ENCODE measurements at places on chromosomes 3 and 15.

DNA sequence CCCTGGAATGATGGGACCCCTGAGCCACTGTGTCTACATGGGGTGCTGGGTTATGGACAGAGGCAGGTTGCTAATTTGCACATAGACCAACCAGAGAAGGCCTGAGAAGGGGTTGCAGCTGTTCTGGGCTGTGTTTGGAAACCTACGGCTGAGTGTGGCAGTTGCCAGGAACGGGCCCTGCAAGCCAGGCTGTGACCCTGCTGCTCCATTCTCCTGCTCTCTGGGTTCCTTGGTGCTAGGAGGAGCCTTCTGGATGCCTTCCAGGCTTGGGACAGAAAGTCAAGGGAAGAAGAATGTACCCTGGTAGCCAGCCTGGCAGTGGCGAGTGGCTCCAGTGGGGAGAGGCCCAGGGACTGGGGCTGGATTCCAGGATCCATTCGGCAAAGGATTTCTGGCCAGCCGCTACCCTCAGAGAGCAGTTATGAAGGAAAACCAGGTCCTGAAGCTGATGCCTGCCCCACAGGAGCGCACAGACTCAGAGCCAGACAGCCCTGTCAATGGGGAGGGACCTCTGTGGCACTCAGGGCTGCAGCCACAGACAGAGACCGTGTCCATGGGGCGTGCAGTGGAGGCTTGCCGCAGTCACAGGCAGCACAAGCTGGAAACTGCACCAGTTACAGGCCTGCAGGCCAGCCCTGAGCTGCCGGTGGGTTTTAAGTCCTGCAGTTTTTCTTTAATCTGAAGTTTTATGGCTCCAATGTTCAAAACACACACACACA lies 55.1 kb upstream of the ACAD9 start:
- no peak for DNase-seq

DNA sequence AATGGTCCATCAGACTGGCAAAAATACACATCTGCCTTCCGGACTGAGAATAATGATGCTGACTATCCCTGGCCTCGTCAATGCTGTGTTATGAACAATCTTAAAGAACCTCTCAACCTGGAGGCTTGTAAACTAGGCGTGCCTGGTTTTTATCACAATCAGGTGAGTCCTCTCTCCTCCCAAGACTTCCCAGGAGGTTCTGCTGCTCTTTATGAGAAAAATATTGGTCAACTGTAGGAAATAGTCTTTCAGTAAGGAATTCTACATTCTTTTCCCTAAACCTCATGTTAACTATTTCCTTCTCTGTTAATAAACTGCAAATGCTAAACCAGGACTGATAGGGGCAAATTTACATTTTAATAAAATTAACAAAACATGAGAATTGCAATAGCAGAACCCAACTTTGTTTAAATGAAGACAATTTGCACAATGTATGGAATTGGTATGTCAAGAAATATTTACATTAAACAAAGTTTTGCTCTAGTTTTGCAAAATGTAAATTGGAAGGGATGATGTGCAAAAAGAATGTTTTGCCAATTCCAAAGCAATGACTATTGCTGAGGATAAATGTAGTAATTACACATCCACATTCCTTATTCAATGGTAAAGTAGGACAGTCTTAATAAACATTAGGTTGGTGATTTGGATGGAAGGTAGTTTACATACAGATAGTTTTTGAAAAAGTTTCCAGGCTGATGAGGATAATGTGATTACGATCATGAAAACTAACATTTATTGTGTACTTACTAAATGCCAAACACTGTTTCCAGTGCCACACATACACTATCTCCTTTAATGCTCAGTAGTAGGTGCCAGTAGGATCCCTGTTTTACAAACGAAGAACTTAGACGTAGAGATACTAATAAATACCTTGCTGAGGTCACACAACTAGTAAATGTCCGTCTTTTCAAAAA lies 21.1 kb downstream of the UPK1B start:
- DNase-seq: no peak

DNA sequence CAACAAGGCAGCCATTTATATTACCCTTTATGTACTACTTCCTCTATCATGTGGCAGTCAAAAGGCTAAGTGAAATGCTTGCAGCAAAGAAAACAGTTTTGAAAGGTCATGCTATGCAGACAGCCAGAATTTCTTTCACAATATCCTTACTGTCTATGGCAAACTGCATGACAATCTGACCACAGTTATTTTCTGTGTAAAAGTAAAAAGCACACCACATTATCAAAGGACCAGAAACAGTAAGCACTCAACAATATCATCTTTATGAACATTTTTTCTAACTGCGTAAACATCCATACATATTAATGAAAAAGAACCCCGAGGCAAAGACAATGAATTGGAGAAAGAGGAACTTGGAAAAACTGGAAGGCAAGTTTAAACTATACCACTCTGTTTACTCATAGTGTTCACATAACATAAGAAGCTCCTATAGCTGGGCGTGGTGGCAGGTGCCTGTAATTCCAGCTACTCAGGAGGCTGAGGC lies 47.9 kb downstream of the PIK3CB start:
- no peak for DNase-seq

GRCh38 chr15:64044300-64045100 lies 1.8 kb downstream of the DAPK2 start:
- DNase-seq: no peak

DNA sequence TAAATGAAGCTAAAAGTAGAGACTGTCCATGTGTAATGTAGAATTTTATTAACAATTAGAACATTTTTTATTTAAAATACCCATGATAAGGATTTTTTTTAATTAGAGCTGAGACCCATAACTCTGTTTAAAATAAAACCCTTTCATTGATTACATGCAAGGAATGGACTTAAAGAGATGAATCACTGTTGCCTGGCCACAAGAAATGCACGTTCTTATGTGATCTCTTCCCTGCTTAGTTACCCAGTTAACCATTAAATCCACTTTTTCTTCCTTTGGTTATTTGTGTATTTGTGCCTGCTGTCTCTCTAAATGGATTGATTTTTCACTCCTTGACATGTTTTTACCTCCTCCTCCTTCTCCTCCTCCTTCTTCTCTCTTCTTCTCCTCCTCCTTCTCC lies 83.3 kb upstream of the SLITRK3 start:
- no peak for DNase-seq

GRCh38 chr15:91622711-91623342 lies 230.7 kb upstream of the SLCO3A1 start:
- no peak for DNase-seq

DNA sequence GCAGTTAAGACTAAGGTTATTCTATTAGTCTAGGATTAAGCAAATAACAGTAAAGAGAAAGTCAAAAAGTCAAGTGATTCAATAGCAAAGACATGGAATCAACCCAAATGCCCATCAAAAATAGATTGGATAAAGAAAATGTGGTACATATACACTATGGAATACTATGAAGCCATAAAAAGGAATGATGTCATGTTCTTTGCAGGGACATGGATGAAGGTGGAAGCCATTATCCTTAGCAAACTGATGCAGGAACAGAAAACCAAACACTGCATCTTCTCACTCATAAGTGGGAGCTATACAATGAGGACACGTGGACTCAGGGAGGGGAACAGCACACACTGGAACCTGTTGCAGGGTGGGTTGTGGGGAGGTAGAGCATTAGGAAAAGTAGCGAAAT lies 29.0 kb downstream of the UNC13C start:
- DNase-seq: no peak

- DNase-seq: no peak
Observed at GRCh38 chr3:99509224-99509623, 129.2 kb upstream of the COL8A1 start.

DNA sequence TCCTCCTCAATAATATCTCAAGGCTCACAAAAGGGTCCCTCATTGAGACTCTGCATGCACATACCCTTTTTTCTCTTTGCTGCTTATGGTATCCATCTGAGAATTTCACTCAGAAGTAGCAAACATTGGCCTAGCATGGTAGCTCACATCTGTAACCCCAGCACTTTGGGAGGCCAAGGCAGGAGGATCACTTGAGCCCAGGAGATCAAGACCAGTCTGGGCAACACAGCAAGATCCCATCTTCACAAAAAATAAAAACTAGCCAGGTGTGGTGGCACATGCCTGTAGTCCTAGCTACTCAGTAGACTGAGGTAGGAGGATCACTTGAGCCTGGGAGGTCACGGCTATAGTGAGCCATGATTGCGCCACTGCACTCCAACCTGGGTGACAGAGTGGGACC lies 11.7 kb downstream of the LRIG1 start:
- DNase-seq: no peak

- no peak for DNase-seq
Observed at GRCh38 chr3:2441558-2441957, 342.9 kb downstream of the CNTN4 start.

- DNase-seq: no peak
Observed at GRCh38 chr15:73851689-73852088, 21.7 kb upstream of the TBC1D21 start.

GRCh38 chr15:93894438-93895036 lies 336.8 kb upstream of the MCTP2 start:
- no peak for DNase-seq

DNA sequence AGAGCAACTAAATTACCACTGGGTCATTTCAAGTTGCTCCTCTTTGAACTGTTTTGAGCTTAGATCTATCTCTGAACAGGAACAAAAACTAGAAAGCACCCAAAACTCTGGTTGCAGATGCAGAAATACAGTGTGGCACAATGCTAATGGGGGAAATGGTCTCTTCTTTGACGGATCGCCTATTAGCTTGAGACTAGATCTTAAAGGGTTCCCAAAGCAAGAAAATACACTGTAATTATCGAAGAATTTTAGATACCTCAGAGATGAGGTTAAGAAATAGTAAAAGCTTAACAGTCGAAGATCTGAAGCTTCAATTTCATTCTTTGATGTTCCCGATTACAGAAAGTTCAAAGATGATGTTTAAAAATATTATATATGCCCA lies 818 bp downstream of the PPP1R2 start:
- DNase-seq: no peak

- no peak for DNase-seq
Observed at GRCh38 chr3:146466604-146467003, 2.8 kb downstream of the PLSCR2 start.

- no peak for DNase-seq
Observed at GRCh38 chr15:93144463-93145236, 55.6 kb upstream of the RGMA start.

DNA sequence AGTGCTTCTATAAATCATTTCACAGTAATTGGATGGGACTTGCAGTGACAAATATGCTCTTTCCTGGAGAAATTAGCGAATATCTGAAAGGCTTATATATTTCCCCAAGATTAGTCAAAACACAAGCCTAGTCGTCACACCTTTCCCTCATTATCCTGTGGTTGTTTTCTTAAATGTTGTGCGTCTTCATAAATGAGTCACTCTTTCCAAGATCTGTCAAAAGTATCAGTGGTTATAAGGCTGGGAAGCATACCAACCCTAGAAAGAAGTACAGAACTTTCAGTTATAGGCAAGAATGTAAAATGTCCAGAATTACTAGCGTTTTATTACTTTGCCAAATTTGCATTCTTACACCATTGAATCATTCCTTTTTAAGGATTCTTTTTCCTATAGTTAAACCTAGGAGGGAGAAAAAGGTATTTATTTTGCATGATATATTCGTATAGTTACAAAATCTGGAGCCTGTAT lies 33.6 kb downstream of the TMEM212 start:
- no peak for DNase-seq

GRCh38 chr3:30643763-30644462 lies 37.5 kb downstream of the TGFBR2 start:
- DNase-seq: no peak

DNA sequence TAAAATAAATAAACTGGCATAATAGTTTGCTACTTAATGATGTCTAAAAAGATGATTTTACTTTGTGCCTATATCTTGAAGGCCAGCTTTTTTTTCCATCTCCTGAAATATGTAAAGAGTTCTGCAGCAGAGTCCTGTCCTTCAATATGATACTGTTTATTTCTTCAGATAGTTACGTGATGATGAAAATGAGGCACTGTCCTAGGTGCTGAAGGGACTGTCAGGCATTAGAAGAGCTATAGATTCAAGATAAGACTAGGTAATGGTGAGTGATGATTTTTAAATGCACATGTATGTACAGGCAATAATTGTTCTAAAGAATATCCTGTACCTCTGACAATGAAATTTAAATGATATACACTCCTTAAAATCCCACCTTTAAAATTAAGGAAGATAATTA lies 326.9 kb upstream of the DNAJC19 start:
- DNase-seq: no peak

- no peak for DNase-seq
Observed at GRCh38 chr3:129046037-129046731, 14.4 kb upstream of the GP9 start.

DNA sequence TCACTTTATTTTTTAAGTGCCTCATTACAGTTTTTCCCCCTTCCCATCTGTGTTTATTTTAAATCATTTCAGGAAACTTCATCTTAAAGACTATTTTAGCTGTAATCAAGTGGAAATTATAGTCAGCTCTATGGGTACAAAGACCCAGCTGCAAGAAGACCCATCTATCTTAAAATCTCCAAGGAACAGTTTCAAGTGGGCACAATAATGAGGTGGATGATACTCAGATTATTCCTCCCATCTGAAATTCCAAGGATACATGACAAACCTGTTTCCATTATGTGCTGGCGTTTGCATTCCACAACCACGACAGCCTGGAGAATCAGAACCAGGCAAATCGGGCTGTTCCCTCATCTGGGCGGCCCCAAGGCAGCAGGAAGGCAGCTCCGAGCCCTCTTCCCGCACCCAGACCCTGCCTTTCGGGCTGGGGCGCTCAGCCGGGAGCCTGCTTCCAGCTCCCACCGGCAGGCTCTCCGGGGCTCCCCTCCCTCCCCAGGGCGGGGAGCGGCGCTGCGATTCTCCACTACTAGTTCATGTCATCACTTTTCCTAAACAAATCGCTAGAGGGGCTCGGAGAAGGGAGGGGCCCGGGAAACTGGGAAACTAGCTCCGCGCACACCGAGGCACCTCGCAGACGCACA lies at the start of gene MGLL:
Gene MGLL (minus strand): TSS at position 475 of the 641 bp plus-strand sequence. CDS start 197 bp downstream, at position 278.
- DNase-seq: no peak

DNA sequence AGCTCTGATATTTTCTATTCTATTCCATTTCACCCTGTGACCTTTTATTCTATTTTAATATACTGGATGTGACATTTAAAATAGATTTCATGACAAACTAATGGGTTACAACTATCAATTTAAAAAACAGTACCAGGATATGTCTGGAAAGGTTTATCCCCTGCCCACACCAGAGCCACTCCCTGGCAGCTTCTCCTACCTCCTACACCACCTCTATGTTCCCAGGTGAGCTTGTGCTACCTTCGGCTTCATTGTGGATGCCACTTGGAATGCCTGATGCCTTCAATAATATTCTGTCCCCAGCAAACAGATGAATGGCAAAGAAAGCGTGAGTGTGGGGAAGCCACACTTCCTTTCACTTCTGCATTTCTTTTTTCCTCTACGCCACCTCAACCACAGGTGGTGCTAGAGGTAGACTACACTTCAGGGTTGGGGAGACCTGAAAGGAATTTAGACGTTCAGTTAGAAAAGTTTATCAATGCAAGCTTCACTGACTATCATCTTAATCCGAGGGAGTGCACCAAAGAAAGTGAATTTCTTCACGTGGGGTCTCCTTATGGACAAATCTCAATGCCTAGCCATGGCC lies 213.0 kb downstream of the SSR3 start:
- DNase-seq: no peak

DNA sequence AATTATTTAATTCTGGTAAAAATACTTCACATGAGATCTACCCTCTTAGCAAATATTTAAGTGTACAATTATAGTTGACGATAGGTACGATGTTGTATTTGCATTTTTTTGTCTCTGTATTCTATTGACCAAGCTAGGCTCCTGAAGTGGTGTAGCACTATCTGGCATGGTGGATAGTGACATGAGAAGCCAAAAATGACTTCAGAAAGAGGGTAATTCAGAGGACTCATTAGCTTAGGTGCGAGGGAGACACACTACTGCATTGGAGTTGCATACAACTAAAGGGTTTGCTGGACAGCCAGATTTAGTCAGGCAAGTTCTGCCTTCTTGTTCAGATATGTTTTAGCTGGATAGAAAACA lies 50.6 kb downstream of the KBTBD8 start:
- DNase-seq: no peak

All from activated CD8-positive, alpha-beta memory T cell treated with anti-CD3 and anti-CD28 coated beads for 1 hour (primary cell).